ENCODE measurements at places on chromosomes 11 and 22.

DNA sequence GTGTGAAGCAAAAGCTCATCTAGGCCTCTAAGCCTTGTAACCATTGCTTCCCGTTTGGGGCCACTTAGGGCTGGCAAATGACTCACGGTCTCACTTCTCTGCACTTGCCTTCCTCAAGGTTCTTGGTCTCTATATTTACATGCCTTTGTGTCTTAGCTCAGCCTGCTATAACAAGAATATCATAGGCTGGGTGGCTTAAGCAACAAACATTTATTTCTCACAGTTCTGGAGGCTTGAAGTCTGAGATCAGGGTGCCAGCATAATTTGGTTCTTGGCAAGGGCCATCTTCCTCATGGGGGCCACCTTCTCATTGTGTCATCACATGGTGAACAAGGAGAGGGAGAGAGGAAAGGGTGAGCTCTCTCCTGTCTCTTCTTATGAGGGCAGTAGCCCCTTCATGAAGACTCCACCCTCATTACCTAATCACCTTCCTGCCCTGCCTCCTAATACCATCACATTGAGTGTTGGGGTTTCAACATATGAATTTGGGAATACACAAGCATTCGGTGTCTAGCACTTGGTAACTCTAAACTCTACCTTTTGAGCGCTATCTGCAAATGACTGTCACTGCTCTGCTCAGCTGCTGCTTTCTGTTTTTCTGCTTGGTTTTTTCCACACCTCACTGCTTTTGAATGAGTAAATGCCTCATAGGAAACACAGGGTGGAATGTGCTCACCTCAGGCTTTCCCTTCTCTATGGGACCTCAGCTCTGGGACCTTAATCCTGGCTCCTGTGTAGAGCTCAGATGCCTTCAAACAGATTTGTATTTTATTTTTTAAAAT, 16.2 kb upstream of the ME3 start:
- H3K4me1 ChIP-seq = peaks cover 24% of the 10 kb centered on the region
- no peaks in the 10 kb centered on the region for H3K36me3 ChIP-seq
- peaks cover 6% of the 10 kb centered on the region for H3K27me3 ChIP-seq
- peak overlapping the region; percentile 61 for H3K4me3 ChIP-seq
- no peak for DNase-seq
- H3K27ac ChIP-seq = peak overlapping the region; percentile 92

- H3K27me3 ChIP-seq = no peaks in the 10 kb centered on the region
- no peak for DNase-seq
- H3K4me1 ChIP-seq = peaks cover 7% of the 10 kb centered on the region
- no peak overlapping the region for H3K27ac ChIP-seq
Measured at GRCh38 chr22:50576070-50576469, 2.2 kb downstream of the CPT1B start.

- no peak for DNase-seq
- peaks cover 53% of the 10 kb centered on the region for H3K36me3 ChIP-seq
- no peaks in the 10 kb centered on the region for H3K27me3 ChIP-seq
- peaks cover 53% of the 10 kb centered on the region for H3K4me1 ChIP-seq
- H3K4me3 ChIP-seq = no peak overlapping the region
Measured at GRCh38 chr22:36349726-36350125, 38.0 kb downstream of the MYH9 start.

GRCh38 chr11:85052636-85053035, 574.5 kb downstream of the DLG2 start:
- H3K36me3 ChIP-seq = no peaks in the 10 kb centered on the region
- H3K27ac ChIP-seq = no peak overlapping the region
- H3K27me3 ChIP-seq = no peaks in the 10 kb centered on the region
- no peaks in the 10 kb centered on the region for H3K4me1 ChIP-seq
- no peak for DNase-seq

DNA sequence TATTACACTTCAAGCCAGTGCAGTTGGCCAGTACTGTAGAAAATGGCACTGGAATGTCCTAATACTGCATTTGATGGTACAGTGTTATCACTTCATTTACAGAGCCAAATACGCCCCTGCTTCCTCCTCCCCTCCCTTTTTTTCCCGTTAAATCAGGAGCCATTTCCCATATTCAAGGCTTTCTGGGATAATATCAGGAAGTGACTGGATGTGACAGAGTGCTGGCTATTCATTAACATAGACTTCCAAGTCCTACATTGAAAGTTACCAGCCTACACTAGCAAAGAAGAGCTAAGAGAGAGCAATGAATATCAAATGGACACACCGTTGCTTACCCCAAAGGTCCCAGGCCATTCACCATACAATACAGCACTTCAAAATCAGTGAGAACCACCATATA, 32.1 kb upstream of the ABCC8 start:
- no peaks in the 10 kb centered on the region for H3K36me3 ChIP-seq
- peaks cover 28% of the 10 kb centered on the region for H3K27me3 ChIP-seq
- DNase-seq = no peak
- no peaks in the 10 kb centered on the region for H3K4me1 ChIP-seq

DNA sequence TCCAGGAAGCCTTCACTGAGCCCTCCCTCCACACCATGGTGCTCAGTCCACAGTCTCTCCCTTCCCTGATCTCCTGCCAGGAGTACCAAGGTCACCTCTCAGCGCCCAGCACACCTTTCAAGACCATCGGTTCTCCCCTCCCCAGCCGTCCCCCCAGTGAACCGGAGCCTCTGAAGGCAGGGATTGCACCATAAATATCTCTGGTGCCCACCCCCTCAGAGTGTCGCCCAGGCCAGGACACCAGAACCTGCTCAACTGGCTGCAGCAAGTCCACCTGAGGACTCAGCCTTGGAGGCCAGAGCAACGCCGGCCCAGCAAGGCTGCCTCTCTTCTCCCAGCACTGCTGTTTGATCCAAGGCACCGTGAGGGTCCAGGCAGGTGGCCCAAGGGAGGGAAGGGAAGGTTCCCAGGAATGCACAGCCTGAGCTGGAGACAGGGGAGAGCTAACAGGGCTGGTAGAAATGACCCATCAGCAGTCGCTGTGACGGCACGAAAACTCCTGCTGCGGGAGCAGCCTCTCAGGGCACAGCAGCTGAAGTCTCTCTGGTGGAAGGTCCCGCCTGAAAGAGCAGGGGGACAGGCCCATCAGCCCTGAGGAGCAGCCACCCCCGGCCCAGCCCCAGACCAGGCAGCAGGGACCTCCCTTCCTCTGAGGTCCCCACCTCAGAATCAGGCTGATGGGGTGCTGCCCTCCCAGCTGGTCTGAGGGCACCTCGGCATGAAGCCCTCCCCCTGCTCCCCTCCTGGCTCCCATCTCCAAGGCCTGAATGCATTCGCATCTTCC, 80.3 kb downstream of the BUD13 start:
- H3K4me1 ChIP-seq = no peaks in the 10 kb centered on the region
- H3K4me3 ChIP-seq = no peak overlapping the region
- H3K36me3 ChIP-seq = no peaks in the 10 kb centered on the region

DNA sequence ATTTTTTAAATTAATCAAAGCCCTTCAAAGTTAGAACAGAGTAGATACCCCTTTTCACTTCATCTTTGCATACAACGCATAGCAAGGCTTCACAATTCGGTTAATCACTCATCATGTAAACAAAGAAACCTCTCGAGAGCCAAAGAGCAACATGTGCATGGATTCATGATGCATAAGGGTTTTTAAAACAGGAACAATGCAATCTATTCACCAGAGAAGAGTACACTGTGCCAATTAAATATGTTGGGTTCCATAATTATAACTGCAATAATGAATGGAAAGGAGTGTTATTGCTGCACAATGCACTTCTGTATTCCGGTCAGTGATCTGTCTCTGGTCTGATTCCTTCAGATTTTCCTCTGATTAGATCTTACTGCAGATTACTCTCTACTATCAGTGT, 45.3 kb downstream of the CADM1 start:
- H3K4me3 ChIP-seq = no peak overlapping the region
- H3K27me3 ChIP-seq = no peaks in the 10 kb centered on the region
- no peaks in the 10 kb centered on the region for H3K4me1 ChIP-seq
- H3K36me3 ChIP-seq = no peaks in the 10 kb centered on the region
- no peak for DNase-seq

GRCh38 chr11:71930556-71931244, 1.9 kb downstream of the RNF121 start:
- H3K27me3 ChIP-seq = no peaks in the 10 kb centered on the region
- H3K4me1 ChIP-seq = peaks cover 43% of the 10 kb centered on the region
- H3K27ac ChIP-seq = peak overlapping the region; percentile 29
- peak overlapping the region; percentile 91 for H3K4me3 ChIP-seq

DNA sequence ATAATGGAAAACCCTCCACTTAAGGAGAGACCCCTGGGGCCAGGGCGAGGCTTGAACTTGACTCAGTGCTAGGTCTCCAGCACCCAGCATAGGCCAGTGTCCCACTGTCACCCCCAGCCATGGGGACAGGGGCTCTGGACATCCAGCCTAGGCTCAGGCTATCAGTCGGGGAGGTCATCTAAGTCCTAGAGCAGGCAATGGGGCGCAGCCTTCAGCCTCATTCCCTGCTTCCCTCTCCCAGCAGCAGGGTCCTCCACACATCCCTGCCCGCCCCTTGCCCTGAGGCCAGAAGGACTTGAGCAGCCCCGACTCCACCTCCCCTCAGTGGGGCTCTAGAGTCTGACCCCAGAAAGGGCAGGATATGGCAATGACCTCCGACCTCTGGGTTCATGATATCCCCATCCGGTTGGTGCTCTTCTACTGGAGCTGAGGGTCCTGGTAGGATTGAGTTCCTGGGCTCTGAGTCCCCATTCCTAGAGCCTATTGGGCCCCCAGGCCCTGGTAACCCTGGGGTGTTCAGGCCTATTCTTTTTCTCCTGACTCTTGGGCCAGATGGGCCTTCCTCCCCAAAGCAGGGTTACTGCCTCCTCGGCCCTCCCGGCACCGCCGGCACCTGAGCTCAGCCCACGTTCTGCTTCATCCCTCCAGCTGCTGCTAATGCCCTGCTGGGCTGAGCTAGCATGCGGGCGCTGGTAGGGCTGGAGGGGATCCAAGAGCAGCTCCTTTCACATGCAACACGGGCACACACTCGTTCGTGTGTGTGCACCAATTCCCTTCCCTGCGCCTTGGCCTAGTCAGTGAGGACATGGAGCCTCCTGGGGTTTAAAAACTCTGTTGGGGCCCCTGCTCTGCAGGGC, 4.4 kb downstream of the CST6 start:
- peaks cover 14% of the 10 kb centered on the region for H3K27me3 ChIP-seq
- H3K36me3 ChIP-seq = no peaks in the 10 kb centered on the region
- no peak for DNase-seq
- no peak overlapping the region for H3K27ac ChIP-seq
- H3K4me1 ChIP-seq = peaks cover 9% of the 10 kb centered on the region
- no peak overlapping the region for H3K4me3 ChIP-seq

DNA sequence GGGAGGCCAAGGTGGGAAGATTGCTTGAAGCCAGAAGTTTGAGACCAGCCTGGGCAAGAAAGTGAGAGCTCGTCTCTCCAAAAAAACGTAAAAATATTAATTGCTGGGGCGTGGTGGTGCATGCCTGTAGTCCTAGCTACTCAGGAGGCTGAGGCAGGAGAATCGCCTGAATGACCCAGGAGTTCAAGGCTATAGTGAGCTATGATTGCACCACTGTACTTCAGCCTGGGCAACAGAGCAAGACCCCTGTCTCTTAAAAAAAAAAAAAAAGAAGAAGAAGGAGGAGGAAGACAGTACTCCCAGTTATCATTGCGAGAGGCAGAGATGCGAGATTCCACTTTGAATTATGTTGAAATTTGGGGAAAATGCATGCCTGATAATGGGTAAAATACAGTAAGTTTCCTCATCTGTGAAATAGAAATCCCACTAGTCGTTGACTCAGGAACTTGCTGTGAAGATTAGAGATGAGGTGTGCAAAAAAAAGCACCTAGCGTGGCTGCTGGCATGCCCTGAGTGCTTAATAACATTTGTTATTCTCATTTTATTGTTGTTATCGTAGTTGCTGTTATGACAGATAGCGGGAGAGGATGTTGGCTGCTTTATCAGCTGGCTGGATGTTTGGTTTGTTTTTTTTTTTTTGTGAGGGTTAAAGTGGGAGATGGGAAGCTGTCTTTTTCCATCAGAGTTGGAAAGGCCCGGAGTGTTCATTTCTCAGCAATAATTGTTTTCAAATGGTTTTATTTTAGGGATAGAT, 33.4 kb downstream of the BCR start:
- H3K4me3 ChIP-seq = no peak overlapping the region
- peak overlapping the region; percentile 69 for H3K27ac ChIP-seq
- no peaks in the 10 kb centered on the region for H3K27me3 ChIP-seq
- DNase-seq = no peak

DNA sequence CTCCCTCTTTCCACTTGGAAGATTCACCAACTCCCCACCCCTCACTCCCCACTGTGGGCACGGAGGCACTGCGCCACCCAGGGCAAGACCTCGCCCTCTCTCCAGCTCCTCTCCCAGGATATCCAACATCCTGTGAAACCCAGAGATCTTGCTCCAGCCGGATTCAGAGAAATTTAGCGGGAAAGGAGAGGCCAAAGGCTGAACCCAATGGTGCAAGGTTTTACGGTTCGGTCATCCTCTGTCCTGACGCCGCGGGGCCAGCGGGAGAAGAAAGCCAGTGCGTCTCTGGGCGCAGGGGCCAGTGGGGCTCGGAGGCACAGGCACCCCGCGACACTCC, 397 bp upstream of the CD44 start:
- no peak for DNase-seq
- H3K4me1 ChIP-seq = peaks cover 45% of the 10 kb centered on the region
- peak overlapping the region; percentile 87 for H3K27ac ChIP-seq
- H3K36me3 ChIP-seq = peaks cover 27% of the 10 kb centered on the region
- peak overlapping the region; percentile 87 for H3K4me3 ChIP-seq
- H3K27me3 ChIP-seq = peaks cover 12% of the 10 kb centered on the region

GRCh38 chr11:65516135-65516968, 8.5 kb upstream of the SCYL1 start:
- no peak overlapping the region for H3K4me3 ChIP-seq
- H3K27me3 ChIP-seq = no peaks in the 10 kb centered on the region
- no peak for DNase-seq
- H3K36me3 ChIP-seq = no peaks in the 10 kb centered on the region
- H3K4me1 ChIP-seq = peaks cover 3% of the 10 kb centered on the region

- H3K27me3 ChIP-seq = peaks cover 50% of the 10 kb centered on the region
- peaks cover 11% of the 10 kb centered on the region for H3K4me1 ChIP-seq
- no peak overlapping the region for H3K4me3 ChIP-seq
- H3K36me3 ChIP-seq = no peaks in the 10 kb centered on the region
- no peak overlapping the region for H3K27ac ChIP-seq
- no peak for DNase-seq
Measured at GRCh38 chr11:59175091-59175501, 3.2 kb downstream of the DTX4 start.

Data from activated T-helper 2 cell treated with anti-CD3 and anti-CD28 coated beads, Interferon-gamma antibody, Interleukin-2, Interleukin-4, amounts not matched to agents 10 μg/mL and 5 μg/mL and 100 μg/mL, durations not matched to agents 14 hours and 24 hours and 36 hours (primary cell).